ENCODE measurements at places on chromosomes 7 and 10.

GRCh38 chr10:133173860-133174640 lies 14.0 kb downstream of the KNDC1 start:
- DNase-seq = no peak

DNA sequence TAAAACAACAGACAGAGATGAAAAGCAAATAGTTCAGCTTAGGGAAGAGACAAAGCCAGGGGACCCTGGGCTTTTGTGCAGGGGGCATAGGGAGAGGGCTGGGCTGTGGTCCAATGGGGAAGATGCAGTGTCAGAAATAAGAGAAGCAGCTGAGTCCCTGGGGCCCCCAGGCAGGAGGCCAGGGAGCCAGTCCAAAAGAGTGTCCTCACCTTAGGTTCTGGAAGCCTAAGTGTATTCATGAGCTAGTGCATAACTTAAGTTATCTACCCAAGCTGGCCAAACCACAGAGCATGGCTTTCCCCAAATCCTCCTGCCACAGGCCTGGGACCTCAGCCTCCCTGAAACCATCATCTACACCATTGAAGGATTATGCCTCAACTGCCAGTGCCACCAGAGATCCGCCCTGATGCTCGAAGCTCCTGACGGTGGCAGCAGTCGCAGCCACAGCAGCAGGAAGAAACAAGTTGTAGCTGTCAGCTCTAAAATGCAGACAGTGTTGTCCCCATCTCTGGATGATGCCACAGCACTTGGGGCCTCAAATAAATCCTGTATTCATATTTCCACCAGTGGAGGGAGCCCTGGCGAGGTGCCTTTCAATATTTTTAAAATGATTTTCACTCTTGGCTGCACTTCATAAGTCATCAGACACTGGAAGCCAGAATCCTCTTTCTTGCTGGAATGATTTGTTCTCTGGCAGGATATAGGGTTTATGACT lies 574.6 kb downstream of the GRID1 start:
- no peak for DNase-seq

- no peak for DNase-seq
Measured at GRCh38 chr7:29924006-29924405, 65.6 kb downstream of the SCRN1 start.

DNA sequence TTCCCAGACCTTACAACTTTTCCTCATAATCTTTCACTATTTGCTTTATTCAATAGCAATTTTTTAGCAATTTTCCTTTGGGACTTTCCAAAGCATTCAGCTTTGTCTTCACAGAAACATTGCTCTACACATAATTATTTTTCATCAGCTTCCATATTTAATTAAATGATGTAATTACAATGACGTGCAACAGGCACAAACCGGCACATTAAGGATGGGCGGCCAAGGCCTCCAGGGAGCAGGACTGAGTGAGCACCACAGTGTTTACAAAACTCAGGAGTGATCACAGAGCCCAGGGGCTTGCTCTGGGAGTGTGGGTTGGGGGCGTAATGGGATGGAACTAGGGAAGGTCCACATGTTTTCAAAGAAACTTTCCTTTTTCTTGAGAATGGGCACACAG lies 69.8 kb downstream of the MAD1L1 start:
- no peak for DNase-seq

All from NCI-H1105 treated with DMSO at 0.1 percent for 48 hours (cell line).